ENCODE measurements at places on chromosomes 16 and 17.

GRCh38 chr17:81706757-81707624 lies 3.8 kb downstream of the MRPL12 start:
- DNase-seq: no peak

GRCh38 chr17:82385559-82386254 lies 14.1 kb downstream of the UTS2R start:
- no peak for DNase-seq

GRCh38 chr16:76387994-76388393 lies 110.8 kb downstream of the CNTNAP4 start:
- DNase-seq: no peak

GRCh38 chr17:35540589-35541404 lies 3.3 kb upstream of the SLFN12L start:
- no peak for DNase-seq

GRCh38 chr16:12815361-12815760 lies 11.7 kb upstream of the CPPED1 start:
- peak; percentile 17 for DNase-seq

Measured in T47D (cell line).